ENCODE measurements at places on chromosomes 11 and 22.

DNA sequence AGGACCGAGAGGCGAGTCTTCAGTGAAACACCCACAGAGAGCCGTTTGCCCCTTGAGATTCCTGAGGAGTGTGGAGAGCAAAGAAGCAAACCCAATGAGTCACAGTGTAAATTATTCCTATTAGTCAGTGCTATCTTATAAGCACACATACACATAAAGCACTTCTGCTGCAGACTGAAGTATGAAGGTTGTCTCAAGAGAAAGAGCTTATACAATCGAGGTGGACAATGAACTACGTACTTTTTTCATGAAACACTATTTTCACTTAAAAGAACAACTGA is 37.3 kb downstream of the GALNT18 start:
- DNase-seq = no peak

DNA sequence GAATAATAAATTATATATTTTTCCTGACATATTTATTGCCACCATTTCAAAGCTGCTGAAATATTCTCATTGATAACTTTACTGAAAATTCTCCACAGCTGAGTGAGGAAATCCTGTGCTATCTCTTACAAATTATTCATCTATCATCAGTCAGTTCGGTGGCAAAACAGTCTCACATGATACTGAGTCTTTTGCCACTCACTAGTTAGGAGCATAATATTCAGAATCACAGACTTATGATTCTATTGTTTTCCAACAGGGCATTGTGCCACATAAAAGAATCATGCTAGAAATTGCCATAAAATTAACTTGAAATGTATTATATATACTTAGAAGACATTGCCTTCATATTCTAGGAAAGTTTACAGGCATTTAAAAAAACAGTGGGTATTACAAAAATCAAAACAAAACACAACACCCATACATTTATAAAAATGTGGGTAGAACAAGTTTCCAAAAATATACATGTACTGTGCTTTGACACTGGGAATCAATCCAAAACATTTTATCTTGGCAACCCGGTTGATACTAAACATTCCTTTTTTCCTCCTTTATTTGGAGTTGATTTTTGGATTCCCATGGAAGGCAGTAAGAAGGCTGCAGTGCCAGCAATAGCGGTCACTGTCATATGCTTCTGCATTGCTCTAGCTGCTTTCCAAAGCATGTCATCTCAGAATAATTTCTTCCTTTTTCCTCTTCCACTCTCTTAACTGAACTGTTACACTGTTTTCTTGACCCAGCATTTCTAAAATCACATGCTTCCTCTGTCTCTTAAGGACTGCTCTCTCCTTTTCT is 42.5 kb downstream of the ATG16L2 start:
- no peak for DNase-seq

GRCh38 chr22:19806213-19807160 is 45.9 kb downstream of the TBX1 start:
- no peak for DNase-seq

DNA sequence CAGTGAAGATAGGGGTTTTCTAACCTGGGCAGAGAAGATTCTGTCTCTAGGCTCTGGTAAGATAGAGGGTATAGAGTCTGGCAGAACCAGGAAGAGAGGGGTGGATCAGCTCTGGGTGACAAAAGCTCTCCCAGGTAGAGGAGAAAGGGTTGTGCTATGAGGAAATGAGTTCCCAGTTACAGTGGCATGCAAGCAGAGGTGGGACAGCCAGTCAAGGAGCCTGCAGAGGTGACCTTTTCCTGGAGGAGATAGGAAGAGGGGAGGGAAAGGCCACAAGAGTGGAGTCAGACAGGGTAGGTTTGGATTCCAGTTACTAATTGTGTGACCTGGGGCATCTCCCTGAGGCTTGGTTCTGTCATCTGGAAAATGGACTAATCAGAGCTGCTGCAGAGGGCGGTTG is 3.4 kb upstream of the CAPN5 start:
- no peak for DNase-seq

DNA sequence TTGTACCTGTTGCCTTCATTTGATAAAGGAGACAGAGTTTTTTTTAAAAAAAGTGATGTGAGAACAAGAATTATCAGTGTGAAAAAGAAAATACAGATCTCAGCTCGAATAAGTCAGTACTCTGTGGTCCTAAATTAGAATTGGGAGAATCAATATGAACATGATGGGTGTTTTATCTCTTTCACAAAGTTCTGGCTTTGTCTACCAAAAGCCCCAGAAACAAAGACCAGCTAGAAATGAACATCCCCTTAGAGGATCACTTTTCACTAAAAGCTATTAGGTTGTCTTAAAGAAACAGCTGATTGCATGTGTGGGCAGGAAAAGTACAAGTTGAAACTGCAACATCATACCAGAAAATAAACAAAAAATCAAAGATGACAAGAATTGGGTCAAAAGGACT is 8.4 kb upstream of the ST14 start:
- no peak for DNase-seq

DNA sequence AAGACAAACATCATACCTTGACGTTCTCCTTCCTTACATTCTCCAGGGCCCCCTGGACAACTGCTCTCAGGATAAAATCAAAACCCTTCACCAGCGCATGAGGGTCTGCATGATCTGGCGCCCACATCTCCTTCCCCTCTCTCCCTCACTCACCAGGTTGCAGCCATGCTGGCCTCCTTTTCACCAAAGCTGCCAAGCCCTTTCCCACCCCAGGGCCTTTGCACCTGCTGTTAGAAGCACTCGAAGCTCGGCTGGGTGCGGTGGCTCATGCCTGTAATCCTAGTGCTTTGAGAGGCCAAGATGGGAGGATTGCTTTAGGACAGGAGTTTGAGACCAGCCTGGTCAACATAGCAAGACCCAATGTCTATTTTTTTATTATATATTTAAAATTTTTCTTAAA is 56.1 kb upstream of the NUP50 start:
- DNase-seq = no peak

DNA sequence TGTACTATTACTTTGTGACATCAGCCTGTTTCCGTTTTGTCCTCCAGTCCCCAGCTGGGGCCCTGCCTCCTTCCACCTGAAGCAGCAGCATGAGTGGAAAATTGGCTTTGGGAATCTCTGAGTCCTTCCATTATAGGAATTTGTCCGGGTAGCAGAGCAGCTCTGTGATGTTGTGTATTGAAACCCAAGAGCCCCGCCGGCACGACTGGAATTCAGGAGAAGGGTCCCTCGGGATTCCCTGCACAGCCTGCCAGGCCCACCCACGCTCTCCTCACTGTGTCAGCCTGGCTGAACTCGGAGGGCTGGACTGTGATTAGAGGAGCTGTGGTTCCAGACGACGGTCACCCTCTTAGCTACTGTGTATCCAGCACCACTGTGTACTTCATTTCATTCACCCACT is 18.8 kb upstream of the TSPAN18 start:
- DNase-seq = no peak

DNA sequence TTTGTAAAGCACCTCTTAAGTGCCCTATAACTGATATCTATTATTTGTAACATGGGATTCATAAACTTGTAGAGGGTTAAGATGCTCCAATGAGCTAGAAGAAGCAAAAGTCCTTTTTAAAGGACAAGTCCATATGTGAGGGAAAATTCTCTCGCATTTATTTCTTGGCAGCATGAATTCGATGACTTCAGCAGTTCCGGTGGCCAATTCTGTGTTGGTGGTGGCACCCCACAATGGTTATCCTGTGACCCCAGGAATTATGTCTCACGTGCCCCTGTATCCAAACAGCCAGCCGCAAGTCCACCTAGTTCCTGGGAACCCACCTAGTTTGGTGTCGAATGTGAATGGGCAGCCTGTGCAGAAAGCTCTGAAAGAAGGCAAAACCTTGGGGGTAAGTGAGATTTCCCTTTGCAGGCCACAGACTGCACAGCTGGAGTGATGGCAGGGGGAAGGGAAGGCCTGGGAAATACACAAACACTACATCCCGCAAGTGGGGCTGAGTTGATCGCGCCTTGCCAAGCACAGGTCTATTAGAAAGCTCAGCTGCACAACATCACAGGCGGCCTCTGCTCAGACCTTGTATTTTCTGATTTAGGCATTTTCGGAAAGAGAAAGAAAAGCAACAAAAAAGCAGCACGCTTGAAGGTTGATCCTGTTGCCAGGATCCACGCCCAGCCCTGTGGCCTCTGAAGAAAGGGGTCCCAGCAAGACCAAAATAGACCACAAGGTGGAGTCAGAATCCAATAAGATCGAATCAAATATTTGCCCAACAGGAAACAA is 1.5 kb downstream of the MS4A8 start:
- no peak for DNase-seq

GRCh38 chr11:25943777-25944661 is 387.9 kb upstream of the ANO3 start:
- no peak for DNase-seq

DNA sequence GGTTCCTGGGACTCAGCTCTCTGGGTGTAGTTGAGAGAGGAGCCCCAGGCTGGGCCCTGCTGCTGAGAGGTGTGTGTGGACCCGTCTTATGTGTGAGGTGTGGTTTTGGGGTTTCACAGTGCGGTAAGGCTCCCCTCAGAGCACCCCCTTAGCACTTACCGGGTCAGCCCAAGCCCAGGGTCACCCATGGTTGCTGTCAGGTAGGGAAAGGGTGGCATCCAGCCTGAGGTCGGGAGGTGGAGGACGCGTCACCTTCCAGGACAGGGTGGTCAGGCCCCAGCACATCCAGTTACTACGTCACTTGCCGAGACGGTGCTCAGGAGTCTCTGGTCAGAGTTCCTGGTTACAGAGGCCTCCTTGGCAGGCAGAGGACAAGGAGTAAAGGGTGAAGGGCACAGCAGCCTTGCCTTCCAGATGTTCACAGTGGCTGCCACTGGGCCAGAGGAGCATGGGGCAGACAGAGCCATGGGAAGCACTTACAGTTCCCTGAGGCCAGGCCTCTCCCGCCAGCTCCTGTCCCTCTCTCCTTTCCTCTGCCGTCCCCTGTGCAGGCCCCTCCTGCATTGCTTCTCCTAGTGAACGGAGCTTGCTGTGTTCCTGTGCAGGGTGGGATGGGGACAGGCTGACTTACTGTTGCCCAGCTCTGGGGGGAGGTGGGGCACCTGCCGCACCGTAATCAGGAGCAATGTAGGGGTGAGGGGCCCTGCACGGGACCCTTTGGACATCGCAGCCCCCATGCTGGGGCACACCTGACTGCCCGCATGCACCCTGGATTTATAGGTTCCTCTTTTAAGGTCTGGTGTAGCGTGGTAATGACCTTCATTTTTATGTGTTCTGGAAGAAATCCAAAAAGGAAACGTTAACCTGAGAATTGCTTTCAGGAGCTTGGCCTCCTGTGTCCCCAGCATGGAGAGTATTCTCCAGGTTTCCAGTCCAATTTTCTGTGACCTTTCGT is 285.9 kb downstream of the TBC1D22A start:
- DNase-seq = no peak

- DNase-seq = no peak
Measured at GRCh38 chr11:99918761-99919160, 768.3 kb upstream of the ARHGAP42 start.
